ENCODE measurements at places on chromosomes 4 and X.

DNA sequence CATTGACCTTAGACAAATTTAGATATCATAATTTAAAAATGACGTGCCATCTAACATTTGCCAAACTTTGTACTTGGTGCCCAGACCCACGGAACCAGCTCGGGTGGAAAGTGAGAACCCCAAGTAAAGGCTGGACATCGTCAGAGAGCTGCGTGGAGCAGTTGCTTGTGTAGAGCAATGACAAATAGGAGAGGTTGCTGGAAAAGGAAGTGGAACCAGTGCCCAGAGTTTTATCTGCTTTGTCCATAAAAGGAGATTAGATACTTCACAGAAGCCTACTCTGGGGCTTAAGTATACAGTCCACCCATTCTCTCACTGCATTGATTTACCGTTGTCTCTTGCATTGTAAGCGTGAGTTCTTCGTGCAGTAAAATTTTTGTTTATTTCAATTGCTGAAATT, 5.4 kb upstream of the TBC1D1 start:
- no peak for DNase-seq

GRCh38 chrX:80817002-80817401, 7.3 kb upstream of the BRWD3 start:
- DNase-seq, result no peak

DNA sequence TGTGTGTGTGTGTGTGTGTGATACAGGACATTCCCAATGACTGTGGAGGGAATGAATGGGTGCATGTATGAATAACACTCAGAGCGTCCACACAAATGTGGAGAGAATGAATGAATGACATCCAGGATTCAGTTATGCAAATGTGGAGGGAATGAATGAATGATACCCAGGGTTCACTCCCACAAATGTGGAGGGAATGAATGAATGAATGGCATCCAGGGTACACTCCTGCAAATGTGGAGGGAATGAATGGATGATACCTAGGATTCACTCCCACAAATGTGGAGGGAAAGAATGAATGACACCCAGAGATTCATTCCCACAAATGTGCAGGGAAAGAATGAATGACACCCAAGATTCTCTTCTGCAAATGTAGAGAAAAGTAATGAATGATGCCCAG, 36.0 kb upstream of the ASMTL start:
- DNase-seq, result no peak

GRCh38 chrX:85375333-85375738, 4.1 kb downstream of the POF1B start:
- no peak for DNase-seq

DNA sequence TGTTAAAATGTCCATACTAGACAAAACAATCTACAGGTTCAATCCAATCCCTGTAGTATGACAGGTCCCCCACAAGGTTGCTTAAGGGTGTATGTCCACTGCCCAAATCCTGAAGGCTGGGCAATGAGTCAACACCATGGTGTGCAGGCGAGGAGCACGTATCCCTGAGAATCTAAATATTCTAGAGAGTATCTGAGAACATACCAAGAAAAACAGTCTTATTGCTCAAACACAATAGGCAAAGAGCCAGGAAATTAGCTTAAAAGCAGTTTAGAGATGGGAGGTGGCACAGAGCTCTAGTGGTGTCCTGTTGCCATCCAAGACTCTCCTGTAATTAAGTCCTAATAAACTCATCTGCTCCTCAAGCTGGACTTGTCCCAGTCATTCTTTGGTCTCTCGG, 37.0 kb downstream of the RCHY1 start:
- no peak for DNase-seq

GRCh38 chr4:52059372-52059771, 8.3 kb downstream of the SPATA18 start:
- no peak for DNase-seq
